Cerebellar nuclear complex (tissue), 1 donor: ENCODE measurements at places on chromosomes 11 and 22.

DNA sequence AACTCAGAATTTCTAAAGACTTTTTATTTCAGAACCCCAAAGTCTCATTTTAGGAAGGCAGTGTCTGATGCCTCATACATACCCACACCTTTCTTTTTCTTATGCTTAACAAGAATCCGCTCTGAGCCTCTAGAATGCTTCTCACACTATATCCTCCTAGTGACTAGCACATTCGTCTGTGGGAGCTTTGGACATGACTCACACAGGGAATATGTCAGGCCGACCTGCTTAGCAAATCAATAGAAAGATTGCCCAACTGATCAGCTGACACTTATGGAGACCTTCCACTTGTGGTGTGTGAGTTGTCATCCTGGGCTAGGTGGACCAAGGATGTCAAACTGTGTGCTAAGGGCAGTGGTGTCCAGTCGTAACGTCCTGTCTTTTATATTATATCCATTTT lies 129.9 kb upstream of the TTC12 start:
- no peak for DNase-seq

- no peak for DNase-seq
These were observed 47.2 kb downstream of the CYTH4 start for GRCh38 chr22:37329238-37330140.

GRCh38 chr22:34111210-34111824 lies 191.0 kb upstream of the LARGE1 start:
- DNase-seq, result no peak

DNA sequence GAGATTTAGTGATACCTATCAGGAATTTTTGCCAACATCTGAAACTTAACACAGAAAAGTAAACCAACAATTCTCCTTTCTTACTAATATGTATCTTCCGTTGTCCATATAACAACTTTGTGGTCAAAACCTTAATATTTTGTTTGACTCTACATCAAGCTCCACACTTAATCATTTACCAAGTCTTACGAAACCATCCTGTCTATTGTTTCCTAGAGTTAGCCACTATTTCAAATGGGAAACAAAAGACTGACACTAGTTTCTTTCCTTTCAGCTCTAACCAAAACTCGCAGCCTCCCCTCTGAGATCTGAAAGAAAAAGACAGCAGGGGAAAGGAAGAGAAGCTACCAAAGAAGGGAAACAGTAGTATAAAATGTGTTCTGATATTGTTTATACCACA lies 26.5 kb upstream of the PRDM10 start:
- DNase-seq, result no peak

GRCh38 chr11:33897761-33898375 lies 6.0 kb upstream of the LMO2 start:
- DNase-seq, result no peak

- no peak for DNase-seq
These were observed 29.7 kb downstream of the FAM83F start for GRCh38 chr22:40024201-40025061.

DNA sequence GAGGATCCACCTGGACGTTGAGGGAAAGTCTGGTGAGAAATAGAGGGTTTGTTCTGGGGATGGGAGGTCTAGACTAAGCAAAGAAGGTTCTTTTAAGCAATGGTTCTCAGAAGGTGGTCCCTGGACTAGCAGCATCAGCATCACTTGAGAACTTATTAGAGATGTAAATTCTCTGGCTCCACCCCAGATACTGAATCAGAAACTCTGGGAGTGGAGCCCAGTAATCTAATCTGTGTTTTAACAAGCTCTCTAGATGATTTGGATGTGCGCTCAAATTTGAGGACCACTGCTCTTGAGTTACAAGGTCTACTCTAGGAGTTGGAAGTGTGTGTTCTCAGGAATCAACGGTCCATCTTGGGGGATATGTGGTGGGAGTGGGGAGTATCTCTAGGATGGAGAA lies 3.3 kb upstream of the ABCG4 start:
- DNase-seq, result no peak

- no peak for DNase-seq
These were observed 26.0 kb downstream of the LIMK2 start for GRCh38 chr22:31238057-31238456.

DNA sequence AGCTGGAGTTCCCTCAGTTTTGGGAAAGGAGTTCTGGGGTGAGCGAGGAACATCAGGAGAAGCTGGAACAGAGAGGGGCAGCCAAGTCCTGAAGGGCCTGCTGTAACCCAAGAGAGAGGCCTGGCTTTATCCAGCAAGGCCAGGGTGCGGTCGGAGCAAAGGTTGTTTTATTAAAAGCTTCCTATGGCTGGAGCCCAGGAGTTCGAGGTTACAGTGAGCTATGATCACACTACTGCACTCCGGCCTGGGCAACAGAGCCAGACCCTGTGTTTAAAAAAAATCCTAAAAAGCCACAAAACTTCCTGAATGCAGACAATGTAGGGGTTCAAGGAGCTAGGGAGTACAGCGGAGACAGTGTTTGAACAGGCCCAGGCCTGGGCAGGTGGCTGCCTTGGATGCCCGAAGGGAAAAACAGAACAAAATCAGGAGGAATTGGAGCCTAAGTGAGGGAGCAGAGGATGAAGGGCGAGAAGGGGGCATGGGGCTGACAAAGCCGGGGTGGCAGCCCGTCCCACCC lies 22.2 kb upstream of the MALAT1 start:
- no peak for DNase-seq

- DNase-seq, result no peak
These were observed 41.8 kb downstream of the TXN2 start for GRCh38 chr22:36439481-36440271.

- no peak for DNase-seq
These were observed 1091.8 kb downstream of the TBC1D22A start for GRCh38 chr22:47854251-47854650.

DNA sequence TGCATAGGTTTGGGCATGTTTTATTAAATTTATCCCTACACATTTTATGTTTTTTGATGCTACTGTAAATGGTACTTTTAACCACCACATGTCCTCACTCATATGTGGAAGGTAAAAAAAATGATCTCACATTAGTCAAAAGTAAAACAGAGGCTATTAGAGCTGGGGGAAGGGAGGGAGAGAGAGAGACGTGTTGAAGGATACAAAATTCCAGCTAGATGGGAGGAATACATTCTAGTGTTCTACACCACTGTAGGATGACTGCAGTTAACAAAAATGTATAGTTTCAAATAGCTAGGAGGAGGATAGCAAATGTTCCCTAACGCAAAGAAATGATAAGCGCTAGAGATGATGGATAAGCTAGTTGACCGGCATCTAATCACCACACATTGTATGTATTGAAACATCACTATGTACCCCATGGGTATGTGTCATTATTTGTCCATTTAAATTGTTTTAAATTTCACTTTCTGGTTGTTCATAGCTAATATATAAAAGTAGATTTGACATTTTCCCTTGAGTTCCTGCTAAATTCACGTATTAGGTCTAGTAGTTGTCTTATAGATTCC lies 9.9 kb upstream of the GNB1L start:
- DNase-seq, result no peak

DNA sequence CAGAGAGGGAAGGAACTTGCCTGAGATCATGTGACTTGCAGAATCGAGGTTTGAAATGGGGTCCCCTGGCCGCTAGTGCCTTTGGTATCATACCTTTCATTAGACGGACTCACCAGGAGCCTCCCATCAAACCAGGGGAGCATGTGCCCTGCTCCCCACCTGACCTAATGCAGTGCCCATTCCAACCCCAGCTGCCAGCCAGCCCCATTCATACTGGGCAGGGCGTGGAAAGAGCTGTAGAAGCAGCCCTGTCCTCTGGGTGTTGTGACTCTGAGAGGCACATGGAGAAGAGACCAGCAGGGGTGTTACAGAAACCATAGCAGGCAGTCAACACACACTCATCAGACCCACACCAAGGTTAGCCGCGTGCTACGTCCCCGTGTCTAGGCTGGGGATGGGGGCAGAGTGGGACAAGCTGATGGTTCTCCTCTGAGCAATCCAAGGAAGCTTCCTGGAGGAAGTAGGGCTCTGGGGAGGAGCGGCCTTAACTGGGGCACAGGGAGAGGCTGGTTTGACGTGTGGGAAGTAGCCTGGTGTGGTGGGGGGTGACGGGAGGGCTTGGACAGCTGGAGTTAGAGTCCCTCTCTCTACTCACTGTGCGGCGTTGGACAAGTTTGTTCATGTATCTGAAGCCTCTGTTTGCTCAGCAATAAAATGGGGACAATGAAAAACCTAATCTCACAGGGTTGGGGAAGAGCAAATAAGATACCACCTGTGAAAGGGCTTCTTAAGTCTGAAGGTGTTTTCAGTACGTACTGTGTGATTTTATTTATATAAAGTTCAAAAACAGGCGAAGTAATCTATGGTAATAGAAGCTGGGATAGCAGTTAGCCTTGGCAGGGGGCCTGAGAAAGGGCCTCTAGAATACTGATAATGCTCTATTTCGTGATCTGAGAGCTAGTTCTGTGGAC lies 14.0 kb downstream of the GRIK4 start:
- DNase-seq, result no peak

DNA sequence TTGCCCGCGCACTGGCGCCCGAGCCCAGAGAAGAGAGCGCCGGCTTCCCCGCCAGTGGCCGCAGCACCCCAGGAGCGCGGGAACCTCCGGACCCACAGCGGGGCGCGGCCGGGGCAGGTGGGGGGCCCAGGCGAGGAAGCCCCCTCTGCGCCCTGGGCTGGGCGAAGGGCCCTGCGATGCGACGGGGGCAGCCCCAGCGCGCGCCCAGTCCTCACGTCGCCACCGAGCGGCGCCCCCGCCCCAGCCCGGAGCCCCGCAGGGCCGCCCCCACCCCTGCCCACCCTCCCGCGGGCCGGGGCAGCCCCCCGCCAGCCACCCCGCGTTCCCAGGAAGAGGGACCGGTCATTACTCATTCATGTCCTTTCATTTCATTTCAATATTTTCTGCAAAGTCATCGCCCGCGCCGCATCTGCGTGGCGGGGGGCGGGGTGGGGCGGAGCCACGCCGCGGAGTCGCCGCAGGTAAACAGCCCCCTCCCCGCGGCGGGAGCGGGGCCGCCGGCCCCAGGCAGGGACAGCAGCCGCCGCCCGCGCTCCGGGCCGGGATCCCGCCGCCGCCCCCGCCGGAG lies 673 bp upstream of the PANX2 start:
- no peak for DNase-seq

DNA sequence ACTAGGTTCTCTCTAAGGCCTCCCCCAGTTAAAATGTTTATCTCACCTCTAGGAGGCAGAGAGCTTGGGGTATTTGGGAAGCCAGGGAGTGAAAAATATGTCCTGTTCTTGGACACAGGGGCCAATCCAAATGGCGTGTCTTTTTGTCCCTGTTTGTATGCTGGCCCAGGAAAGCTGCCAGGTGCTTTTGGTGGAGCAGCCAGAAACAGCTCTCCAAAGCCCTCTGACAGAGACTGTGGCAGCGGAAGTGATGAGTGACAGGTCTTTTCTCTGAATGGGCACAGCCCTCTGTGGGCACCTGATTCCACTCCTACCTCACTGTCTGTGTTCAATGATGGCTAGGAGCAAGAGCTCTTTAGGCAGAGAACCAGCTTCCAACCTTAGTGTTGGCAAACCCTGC lies 106.4 kb upstream of the KIRREL3 start:
- DNase-seq, result no peak

DNA sequence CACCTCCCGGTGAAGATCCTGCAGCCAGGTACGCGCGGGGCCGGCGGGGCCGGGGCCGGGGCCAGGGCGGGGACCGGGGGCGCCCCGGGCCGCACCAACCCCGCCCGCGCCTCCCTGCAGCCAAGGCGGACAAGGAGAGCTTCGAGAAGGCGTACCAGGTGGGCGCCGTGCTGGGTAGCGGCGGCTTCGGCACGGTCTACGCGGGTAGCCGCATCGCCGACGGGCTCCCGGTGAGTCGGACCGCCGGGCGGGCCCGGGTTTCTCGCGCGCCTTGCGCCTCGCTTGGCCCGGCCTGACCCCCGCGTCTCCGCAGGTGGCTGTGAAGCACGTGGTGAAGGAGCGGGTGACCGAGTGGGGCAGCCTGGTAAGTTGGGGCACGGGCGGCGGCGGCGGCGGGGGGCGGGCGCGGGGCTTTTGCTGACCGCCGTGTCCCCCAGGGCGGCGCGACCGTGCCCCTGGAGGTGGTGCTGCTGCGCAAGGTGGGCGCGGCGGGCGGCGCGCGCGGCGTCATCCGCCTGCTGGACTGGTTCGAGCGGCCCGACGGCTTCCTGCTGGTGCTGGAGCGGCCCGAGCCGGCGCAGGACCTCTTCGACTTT lies 531 bp downstream of the PIM3 start:
- no peak for DNase-seq

- DNase-seq, result no peak
These were observed 8.8 kb downstream of the OSBPL5 start for GRCh38 chr11:3156282-3156660.

DNA sequence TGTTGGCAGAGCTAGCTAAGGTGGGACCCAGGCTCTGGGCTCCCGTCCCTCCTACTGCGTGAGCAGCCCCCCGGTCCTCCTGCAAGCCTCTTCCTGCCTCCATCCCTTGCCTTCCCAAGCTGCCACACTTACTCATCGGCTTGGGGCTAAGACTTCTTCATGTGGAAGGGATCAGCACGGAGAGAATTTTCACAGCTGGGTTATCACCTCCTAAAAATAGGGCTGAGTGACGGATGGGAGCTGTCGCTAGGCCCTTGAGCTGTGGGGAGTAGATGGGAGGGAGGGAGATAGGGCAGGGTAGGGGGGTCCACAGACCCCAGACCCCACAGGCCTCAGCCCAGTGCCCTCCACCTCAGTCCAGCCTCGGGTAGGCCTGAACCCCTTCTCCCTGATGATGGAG lies 41.0 kb downstream of the FLRT1 start:
- DNase-seq, result no peak

DNA sequence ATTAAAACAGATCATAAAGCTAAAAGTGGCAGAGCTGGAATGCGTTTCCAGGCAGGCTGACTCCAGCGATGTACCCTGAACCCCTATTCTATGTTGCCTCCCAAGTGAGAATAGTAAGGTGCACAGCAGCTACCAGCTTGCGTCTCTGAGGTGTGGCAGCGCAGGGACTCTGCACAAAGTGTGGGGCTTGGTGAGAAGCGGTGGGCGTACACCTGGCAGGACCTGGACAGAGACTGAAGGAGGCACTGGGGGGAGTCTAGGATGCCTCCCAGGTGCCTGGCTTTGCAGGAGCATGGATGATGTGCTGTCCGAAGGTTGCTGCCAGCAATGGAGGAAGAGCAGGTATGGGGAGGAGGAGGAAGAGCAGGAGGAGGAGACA lies 42.9 kb downstream of the AMPD3 start:
- no peak for DNase-seq

GRCh38 chr11:23556163-23556750 lies 696.0 kb upstream of the CCDC179 start:
- DNase-seq, result no peak

DNA sequence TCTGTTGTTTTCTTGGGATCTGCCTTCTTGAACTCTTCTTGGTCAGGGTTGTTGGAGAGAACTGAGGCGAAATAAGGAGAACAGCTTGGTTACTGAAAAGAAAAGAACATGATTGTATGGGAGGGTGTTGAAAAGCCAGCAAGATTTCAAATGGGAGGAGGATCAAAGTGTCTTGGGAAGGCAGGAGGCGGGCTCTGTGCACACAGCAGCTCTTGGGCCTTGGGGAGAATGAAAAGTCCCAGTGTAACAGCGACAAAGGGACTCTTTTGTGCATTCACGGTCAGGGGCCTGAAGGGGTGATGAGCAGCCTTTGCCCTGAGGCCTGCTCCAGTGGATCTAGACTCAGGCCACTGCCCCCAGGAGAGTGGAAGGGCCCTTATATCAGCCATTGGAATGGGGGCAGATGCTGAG lies 135.4 kb downstream of the ADAMTS15 start:
- no peak for DNase-seq
